Glutamatergic neuron (in vitro differentiated cells): ENCODE measurements at places on chromosomes 7 and 10. TPM values are rescaled to one million over a fixed set of nuclear protein-coding genes. Genes with fewer than 3 reads are reported as not detected.

Gene CDK14
- total RNA-seq: 96.5 TPM

Gene LIPJ
- 0.22 TPM for total RNA-seq

Gene PTEN
- total RNA-seq: 61.2 TPM

- H3K27me3 ChIP-seq: no peaks in the 10 kb centered on the region
- peaks cover 25% of the 10 kb centered on the region for H3K36me3 ChIP-seq
- DNase-seq: no peak
- H3K27ac ChIP-seq: no peak overlapping the region
- no peak overlapping the region for H3K4me3 ChIP-seq
These were observed 89.7 kb upstream of the CSTF2T start for GRCh38 chr10:51789118-51789517.

- H3K4me1 ChIP-seq: peaks cover 17% of the 10 kb centered on the region
- peaks cover 13% of the 10 kb centered on the region for H3K27me3 ChIP-seq
- peak; percentile 72 for DNase-seq
- peak overlapping the region; percentile 73 for H3K27ac ChIP-seq
- no peaks in the 10 kb centered on the region for H3K36me3 ChIP-seq
These were observed 88.1 kb downstream of the UNCX start for GRCh38 chr7:1320616-1321240.

DNA sequence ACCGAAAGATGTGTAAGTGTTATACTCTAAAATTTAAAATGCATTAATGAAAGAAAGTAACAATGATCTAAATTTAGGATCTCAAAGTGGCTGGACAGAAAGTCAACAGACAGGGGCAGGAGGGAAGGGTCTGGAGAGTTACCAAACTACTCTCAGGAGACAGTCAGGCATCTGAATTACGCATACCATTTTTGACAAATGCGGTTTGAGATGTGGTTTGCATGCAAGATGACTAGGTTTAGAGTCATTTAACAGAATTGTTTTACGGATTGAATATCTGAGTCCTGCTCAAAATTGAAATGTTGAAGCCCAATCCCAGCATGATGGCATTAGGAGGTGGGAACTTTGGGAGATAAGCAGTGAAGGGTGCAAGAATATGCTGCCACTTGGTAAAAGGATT lies 314.1 kb downstream of the WDR11 start:
- no peaks in the 10 kb centered on the region for H3K4me1 ChIP-seq
- no peaks in the 10 kb centered on the region for H3K27me3 ChIP-seq
- no peak for DNase-seq
